ENCODE measurements at places on chromosomes 16 and 17. TPM values are rescaled to one million over a fixed set of nuclear protein-coding genes. Genes with fewer than 3 reads are reported as not detected.

The NAA38 gene
- 191 TPM for polyA plus RNA-seq

The TEX19 gene
- polyA plus RNA-seq: not detected

The TTYH2 gene
- polyA plus RNA-seq: 3.1 TPM

The ASGR2 gene
- 0.37 TPM for polyA plus RNA-seq

The GPR139 gene
- not detected for polyA plus RNA-seq

The TAC4 gene
- not detected for polyA plus RNA-seq

The TBC1D3K gene
- not detected for polyA plus RNA-seq

The KRT39 gene
- 0.06 TPM for polyA plus RNA-seq

The TMIGD1 gene
- not detected for polyA plus RNA-seq

The SLC52A1 gene
- polyA plus RNA-seq: not detected

The PRDM7 gene
- not detected for polyA plus RNA-seq

The HP gene
- polyA plus RNA-seq: 49.0 TPM

The KRTAP16-1 gene
- not detected for polyA plus RNA-seq

The VAT1L gene
- polyA plus RNA-seq: 0.22 TPM

The BAIAP2 gene
- 23.7 TPM for polyA plus RNA-seq

The HAPSTR1 gene
- 18.3 TPM for polyA plus RNA-seq

The SEPTIN12 gene
- not detected for polyA plus RNA-seq

The PMFBP1 gene
- 1.5 TPM for polyA plus RNA-seq

The TAT gene
- 0.11 TPM for polyA plus RNA-seq

The NXN gene
- 14.9 TPM for polyA plus RNA-seq

The TOX3 gene
- polyA plus RNA-seq: 0.48 TPM

The GRAP gene
- polyA plus RNA-seq: 3.5 TPM
